Stimulated activated CD8-positive, alpha-beta memory T cell treated with anti-CD3 and anti-CD28 coated beads, Interleukin-2, amount 100 ng/mL, for 1 hour (primary cell): ENCODE measurements at places on chromosomes 7 and 10.

- DNase-seq = no peak
Observed at GRCh38 chr7:30865821-30866220, 45.8 kb upstream of the AQP1 start.

DNA sequence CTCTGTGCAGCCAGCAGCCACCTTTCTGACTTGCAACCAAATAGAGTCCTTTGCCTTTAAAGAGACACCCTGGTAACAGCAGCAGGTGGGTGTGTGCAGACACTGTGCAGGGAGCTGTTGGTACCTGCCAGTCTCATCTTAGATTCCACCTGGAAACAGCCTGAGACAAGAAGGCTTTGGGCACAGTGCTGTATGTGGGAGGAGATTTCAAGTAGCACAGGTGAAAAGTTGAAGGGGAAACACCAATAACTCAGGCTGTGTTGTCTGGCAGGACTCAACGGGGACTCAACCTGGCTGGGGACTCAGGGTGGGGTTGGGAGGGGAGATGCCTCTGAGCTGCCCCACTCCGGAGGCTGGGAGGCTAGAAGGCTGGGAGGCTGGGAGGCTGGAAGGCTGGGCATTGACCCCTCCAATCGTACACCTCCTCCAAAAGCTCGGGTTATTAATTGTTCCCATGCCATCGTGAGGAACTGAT is 6.7 kb downstream of the CPXM2 start:
- no peak for DNase-seq

DNA sequence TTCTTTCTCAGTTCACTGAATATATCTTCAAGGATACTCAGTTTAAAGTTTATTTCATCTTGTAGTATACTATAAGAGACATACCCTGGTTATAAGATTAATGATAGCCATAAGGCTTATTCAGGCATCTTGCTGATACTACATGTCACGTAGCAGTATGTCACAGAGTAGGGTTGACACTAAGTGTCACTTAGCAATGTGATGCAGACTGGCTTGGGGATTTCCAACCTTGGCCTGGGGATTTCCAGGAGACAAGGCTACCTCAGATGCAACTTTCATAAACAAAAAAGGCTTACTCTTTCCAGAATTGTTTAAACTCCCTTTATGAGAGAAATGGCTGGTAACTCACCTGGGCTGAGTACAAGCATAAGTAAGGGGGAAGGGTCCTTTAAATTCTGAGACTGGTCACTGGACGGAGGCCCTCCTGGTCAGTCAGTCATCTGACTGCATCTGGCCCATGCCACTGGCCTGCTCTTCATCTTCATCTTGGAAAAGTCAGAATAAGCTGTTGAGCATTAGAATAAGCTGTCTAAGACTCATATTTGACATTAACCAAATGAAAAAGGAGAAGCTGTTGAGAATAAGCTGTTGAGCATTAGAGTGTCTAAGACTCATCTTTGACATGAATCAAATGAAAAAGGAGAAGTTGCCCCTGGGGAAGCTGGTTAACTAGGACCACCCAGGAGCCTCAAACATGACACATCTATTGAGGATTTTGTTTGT is 9.5 kb downstream of the SLC13A1 start:
- DNase-seq = no peak

- DNase-seq = no peak
Observed at GRCh38 chr10:6386346-6386745, 183.6 kb downstream of the PFKFB3 start.

DNA sequence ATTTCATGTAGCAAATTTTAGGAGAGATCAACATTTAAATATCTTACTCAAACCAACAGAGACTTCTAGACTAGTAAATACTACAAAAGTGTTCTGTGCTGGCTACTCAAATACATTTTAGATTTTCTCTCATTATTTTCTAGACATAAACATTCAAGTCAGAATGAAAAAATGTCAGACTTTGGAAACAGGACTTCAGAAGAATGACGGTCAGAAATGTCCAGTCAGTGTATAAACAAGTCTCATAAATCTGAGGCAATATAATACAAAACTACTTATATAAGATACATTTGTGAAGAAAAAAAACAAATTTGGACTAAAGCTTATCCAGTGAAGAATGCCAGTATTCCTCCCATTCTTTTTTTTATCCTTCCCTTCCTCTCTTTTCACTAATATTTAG is 25.9 kb downstream of the RNLS start:
- DNase-seq = no peak

- DNase-seq = no peak
Observed at GRCh38 chr10:10271639-10272192, 746.0 kb upstream of the CELF2 start.

DNA sequence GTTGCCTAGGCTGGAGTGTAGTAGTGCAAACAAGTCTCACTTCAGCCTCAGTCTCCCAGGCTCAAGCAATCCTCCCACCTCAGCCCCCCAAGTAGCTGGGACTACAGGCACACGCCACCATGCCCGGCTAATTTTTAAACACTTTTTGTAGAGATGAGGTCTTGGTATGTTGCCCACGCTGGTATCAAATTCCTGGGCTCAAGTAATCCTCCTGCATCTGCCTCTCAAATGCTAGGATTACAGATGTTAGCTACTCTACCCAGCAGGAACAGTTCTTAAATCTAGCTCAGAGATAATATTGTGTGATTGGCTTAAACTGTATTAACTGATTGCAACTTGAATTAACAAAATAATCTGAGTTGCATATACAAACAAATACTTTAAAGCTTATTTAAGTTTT is 82.9 kb downstream of the CDK14 start:
- no peak for DNase-seq

DNA sequence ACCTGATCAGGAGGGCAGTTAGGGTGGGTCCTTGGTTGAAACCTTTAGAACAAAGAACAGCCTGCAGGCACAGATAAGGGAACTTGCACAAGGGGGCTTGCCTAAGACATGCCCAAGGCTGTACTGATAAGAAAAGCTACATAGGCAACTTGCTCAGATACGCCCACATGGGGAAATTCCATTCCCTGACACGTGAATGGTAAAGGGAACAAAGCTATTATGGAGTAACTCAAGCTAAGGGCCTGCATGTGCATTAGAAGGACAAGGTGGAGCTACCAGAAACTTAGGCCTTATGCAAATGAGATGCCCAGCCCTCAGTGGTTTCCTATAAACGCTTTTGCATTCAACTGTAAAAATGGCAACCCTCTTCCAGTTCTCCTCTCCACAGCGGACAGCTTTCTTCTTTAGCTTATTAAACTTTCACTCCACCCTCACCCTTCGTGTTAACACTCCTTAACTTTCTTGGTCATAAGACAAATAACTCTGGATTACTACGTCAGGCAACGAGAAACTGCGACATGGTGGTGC is 1192.1 kb upstream of the CELF2 start:
- DNase-seq = no peak

DNA sequence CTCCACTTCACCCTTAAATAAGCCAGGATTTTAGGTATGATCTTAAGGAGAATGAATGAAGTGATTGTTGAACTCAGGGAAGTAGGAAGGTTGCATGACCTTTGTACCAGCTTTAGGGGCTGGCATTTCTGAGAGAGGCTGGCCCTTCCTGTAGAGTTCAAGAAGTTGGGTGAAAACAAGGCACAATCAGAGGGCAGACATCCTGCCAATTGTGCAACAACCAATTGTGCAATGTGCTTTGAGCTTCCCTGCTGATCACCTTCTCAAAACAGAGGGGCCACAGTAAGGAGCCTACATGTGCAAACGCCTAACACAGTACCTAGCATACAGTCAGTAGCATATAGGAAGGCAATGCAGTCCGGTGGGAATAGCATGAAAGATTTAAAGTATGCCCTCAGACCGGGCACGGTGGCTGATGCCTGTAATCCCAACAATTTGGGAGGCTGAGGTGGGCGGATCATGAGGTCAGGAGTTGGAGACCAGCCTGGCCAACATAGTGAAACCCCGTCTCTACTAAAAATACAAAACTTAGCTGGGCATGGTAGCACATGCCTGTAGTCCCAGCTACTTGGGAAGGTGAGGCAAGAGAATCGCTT is 5.4 kb downstream of the CPVL start:
- DNase-seq = no peak

GRCh38 chr7:55189878-55190436 is 171.1 kb downstream of the EGFR start:
- no peak for DNase-seq
